HS-5 (cell line): ENCODE measurements at places on chromosomes 12 and 14.

- no peak for DNase-seq
Measured at GRCh38 chr12:32390572-32391219, 8.7 kb upstream of the FGD4 start.

DNA sequence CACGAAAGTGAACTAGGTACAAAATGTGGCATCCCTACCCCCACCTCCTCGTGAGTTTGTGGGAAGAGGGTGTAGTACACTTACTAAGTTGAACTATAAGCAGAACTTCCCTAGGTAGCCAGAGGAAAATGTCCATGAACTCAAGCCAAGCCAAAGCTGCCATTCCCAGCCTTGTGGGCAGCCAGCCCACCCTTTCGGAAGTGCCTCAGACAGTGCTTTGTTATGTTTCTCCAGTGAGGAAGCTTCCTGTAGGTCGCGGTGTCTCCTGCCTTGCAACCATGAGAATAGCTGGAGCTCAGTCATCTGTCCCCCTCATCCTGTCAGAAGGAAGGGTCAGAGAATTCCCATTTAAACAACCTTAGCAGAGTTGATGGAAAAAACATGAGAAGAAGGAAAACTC is 266.9 kb downstream of the DUSP6 start:
- no peak for DNase-seq

DNA sequence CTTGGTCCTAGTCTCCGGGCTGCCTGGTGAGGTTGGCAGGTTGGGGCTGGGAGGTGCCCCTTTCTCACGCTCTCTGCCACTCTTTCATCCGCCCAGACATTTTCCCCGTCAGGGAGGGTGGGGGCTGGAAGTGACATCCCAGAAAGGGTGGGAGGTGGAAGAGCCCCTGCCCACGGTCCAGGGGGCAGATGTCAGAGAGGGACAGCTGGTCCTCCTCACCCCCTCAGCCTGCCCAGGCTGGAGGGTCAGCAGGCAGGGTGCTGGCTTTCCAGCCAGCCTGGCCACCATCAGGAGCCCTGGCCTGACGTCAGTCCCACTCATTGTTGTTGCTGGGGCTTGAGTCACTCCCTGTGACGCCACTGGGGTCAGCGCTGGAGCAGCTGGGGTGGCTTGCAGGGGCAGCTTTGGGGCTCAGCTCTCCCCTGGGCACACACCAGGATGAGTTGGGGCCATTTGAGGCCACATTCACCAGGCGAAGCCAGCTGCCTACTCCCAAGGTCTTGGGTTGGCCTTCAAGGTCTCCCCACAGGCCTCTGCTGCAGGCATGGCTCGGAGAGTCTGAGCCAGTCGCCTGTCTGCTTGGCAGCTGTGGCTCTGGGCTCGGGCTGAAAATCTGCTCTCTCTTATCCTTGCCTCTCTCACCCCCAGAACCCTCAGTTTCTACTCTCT is 5.7 kb upstream of the ATG101 start:
- no peak for DNase-seq

DNA sequence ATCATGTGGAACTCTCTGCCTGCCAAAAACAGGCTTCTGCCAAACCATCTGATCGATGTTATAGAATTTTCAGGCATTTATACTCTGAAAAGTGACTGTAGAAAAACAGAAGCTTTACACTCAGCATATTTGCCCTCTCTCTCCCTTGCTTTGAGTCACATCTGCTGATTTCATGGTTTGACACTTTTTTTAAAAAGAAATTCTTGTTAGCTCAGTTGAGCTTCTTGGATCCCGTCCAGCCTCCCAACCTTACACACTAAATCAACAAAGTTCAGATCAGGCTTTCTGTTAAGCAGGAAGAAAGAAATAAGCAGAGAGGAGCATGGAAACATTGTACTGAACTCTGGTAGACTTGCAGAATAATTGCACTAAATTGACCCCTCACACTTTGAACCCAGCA is 193.6 kb upstream of the SEL1L start:
- DNase-seq, result no peak

DNA sequence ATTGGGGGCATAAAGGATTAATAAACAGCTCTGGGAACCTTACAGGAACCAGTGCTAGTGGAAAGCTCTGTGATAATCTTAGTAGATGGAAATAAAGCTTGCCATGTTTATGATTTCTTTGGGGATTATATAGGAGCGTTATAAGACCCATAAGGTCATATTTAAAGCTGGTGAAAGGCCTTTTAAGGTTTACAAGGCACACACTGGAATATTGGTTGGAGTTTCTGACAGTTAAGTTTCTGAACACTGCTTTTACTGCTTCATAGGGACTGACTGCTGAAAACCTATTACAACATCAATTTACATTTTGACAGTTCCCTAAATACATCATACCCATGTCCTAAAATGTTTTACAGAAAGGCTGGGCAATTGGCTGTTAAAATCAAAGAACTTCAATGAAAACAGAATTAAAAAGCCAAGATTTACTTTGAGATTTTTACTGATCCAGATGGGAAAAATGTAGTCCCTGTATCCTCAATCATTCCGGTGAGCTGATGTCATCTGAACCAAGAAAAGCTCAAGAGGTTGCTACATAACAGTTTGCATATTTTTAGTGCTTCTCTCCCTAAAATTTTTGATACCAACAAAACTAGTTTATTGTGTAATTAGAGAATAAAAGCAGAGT is 153.7 kb upstream of the IGF1 start:
- no peak for DNase-seq

GRCh38 chr14:82850576-82850975 is 1316.9 kb upstream of the SEL1L start:
- no peak for DNase-seq

- DNase-seq, result no peak
Measured at GRCh38 chr12:122345042-122345441, 77.4 kb downstream of the CLIP1 start.

GRCh38 chr12:11732715-11733114 is 83.2 kb downstream of the ETV6 start:
- no peak for DNase-seq

GRCh38 chr14:103372552-103373304 is 12.5 kb upstream of the MARK3 start:
- peak; percentile 82 for DNase-seq

DNA sequence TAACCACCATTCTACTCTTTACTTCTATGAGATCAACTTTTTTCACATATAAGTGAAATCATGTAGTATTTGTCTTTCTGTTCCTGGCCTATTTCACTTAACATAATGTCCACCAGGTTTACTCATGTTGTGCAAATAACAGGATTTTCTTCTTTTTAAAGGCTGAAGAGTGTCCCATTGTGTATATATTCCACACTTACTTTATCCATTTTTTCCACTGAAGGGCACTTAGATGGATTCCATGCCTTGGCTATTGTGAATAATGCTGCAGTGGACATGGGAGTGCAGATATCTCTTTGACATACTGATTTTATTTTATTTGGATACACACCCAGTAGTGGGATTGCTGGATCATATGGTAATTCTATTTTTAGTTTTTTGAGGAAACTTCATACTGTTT is 181.1 kb upstream of the HMGA2 start:
- DNase-seq, result no peak

DNA sequence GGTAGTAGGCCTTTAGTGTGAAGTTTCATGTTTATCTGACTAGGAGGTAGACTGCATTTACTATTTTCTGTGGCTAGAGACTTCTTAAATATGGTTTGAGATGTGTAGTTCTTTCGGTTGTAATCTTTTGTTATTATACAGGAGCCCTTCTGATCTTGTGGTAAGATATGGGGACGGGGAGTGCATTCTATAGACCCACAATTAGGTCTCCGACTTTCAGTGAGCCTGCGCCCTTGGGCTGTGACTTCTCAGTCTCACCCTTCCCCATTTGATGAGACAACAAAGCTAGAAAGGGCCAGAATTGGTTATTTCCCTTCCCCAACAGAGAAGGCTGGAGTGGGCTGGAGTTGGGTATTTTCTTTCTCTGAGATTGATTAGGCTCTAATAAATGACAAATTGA is 130.0 kb downstream of the MSRB3 start:
- DNase-seq, result no peak

GRCh38 chr12:13205809-13206559 is 9.5 kb downstream of the EMP1 start:
- DNase-seq, result peak; percentile 99

DNA sequence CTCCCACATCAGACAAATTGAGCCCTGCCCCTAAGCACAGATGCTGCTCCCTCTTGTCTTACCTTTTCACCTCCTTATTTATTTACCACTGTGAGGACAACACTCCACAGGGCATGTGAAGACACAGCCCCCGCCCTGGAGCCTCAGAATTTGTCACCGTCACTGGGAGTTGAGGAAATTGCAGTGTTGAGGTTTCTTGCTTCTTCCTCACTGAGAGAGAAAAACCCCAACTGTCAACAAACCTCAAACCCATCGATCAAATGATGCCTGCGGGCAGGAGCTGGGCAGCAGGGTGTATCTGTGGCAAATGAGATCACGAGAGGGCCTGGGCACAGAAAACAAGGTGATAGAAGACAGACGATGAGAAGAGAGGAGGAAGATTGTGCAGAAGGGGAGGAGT is 30.5 kb upstream of the PLEKHG3 start:
- no peak for DNase-seq

DNA sequence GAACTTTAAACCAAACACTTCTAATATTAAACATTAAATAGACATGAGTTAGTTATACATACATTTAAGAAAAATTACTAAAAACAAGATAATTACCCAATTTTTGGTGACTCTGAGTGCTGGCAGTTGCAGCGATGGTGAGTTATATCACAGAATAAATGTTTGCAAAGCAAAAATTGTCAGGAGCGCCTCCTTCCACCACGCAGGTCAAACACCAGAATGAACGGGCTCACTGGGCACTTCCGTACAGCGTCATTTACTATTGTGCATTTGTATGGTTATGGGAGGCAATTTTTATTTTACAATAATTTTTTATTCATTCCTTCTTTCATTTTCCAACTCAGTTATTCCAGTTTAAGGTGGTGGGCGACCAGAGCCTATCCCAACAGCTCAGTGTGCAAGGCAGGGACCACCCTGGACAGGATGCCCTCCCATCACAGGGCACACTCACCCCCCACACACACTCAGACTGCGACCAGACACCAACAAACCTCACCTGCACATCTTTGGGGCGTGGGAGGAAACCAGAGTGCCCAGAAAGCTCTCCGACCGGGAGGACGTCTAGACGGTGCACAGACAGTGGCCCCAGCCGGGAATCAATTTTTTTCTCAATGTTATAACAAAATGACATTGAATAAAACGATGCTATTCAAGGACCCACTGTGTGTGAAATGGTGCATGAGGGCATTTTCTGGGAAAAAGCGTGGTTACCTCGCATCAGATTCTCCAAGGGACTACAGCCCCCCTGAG is 67.2 kb downstream of the TESC start:
- no peak for DNase-seq

DNA sequence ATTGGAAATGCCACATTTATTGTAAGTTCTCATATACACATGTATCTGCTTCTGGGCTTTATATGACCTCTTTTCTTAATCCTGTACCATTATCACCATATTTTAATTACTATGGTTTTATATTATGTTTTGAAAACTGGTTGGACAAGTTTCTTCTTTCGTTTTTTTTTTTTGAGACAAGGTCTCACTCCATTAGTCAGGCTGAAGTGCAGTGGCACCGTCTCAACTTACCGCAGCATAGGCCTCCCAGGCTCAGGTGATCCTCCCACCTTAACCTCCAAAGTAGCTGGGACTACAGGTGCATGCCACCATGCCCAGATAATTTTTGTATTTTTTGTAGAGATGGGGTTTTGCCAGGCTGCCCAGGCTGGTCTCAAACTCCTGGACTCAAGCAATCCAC is 44.6 kb downstream of the GALNT4 start:
- no peak for DNase-seq

DNA sequence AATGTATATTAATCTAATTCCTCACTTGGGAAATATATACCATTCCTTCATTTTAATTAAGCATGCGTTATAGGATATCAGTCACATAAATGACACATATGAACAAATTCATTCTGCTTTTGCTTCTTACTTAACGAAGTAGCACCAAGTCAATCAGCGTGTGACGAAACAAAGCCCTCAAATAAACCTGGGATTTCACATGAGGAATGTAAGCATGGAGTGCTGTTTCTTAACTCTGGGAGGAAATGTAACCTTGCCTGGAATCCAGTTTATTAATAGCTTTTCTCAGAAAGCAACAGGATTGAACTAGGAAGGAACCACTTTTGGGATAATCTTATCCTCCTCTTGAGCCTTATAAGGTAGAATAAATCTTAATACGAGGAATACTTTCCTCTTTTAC is 72.0 kb downstream of the NIN start:
- no peak for DNase-seq

GRCh38 chr14:34833549-34834523 is 41.3 kb downstream of the BAZ1A start:
- no peak for DNase-seq
